ENCODE measurements at places on chromosomes 6 and 20. TPM values are rescaled to one million over a fixed set of nuclear protein-coding genes. Genes with fewer than 3 reads are reported as not detected.

- no peaks in the 10 kb centered on the region for H3K36me3 ChIP-seq
- no peaks in the 10 kb centered on the region for H3K27me3 ChIP-seq
- DNase-seq, result no peak
- H3K4me3 ChIP-seq, result peak overlapping the region; percentile 69
- no peak overlapping the region for H3K27ac ChIP-seq
- H3K4me1 ChIP-seq, result peaks cover 7% of the 10 kb centered on the region
These were observed 2.6 kb downstream of the NT5E start for GRCh38 chr6:85452441-85452881.

- DNase-seq, result no peak
- H3K4me3 ChIP-seq, result no peak overlapping the region
- H3K4me1 ChIP-seq, result no peaks in the 10 kb centered on the region
These were observed 163.2 kb downstream of the BMP7 start for GRCh38 chr20:57103146-57103800.

DNA sequence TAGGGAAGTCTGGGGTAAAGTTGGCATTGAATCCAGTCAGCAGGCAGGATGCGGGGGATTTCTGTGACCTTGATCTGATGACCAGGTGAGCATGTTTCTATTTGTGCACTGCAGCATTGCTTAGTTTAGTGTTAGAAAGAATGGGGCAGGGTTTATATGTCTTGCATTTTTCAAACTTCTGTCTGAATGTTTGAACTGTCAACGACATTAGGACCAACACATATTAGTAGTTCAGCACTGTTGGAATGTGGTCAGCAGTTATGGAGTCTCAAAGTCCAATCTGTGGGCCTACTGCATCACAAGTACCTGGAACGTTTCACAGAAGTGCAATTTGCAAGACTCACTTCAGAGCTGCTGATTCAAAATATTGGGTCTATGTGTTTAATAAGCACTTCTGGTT, 276.6 kb upstream of the BMP2 start:
- no peak overlapping the region for H3K27ac ChIP-seq
- no peaks in the 10 kb centered on the region for H3K4me1 ChIP-seq
- no peaks in the 10 kb centered on the region for H3K36me3 ChIP-seq
- no peaks in the 10 kb centered on the region for H3K27me3 ChIP-seq
- no peak for DNase-seq

Gene DNAH8
- 0.02 TPM for total RNA-seq

DNA sequence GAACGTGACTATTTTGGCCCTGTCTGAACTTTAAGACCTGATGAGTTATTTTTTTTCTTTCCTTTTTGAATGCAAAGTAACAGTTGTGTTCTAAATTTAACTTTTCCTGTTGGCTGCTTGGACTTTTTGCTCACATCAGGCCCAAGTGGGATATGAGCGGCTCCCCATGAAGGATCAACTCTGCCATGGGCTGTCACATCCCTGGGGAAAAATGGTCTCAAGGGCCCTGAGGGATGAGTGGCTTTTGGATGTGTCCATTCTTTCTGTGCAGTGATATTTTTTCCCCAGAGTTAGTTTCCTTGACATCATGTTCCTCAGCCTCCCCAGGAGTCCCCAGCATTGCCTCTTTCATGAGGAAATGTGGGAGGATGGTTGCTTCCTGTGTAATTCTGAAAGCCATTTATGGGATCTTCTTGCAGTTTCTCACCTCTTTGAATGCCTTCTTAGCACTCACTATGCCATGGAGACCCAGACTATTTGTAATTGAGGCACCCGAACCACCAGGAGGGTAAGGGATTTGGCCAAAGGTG, 92.5 kb downstream of the SLC24A3 start:
- H3K4me1 ChIP-seq, result peaks cover 3% of the 10 kb centered on the region
- H3K27me3 ChIP-seq, result no peaks in the 10 kb centered on the region
- no peak overlapping the region for H3K27ac ChIP-seq
- H3K4me3 ChIP-seq, result no peak overlapping the region
- no peak for DNase-seq
- H3K36me3 ChIP-seq, result no peaks in the 10 kb centered on the region

DNA sequence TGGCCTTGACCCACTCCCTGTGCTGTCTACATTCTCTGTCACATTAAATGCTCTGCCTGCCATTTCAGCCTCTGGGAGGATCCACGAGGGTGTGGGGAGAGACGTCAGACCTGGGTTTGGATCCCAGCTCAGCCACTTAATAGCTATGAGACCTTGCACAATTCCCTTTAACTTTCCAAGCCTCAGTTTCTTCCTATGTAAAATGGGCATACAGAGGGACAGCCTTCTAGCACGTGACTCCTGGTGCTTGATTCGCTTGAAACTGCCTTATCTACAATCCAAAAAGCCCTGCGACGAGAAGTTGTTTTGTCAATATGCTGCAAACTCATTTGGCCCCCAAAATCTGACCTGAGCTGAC, 40.0 kb downstream of the TOX2 start:
- no peak overlapping the region for H3K27ac ChIP-seq
- no peak for DNase-seq
- H3K4me3 ChIP-seq, result no peak overlapping the region
- H3K4me1 ChIP-seq, result no peaks in the 10 kb centered on the region

- H3K27me3 ChIP-seq, result no peaks in the 10 kb centered on the region
- no peak for DNase-seq
- H3K36me3 ChIP-seq, result no peaks in the 10 kb centered on the region
- H3K4me3 ChIP-seq, result no peak overlapping the region
These were observed 118.2 kb downstream of the DACT2 start for GRCh38 chr6:168201383-168201782.

Gene RAD21L1
- total RNA-seq, result not detected

Gene RPL7L1
- 68.7 TPM for total RNA-seq
